ENCODE measurements at places on chromosomes 12 and 14.

- DNase-seq, result no peak
Measured at GRCh38 chr14:72503696-72504368, 390.1 kb downstream of the DPF3 start.

DNA sequence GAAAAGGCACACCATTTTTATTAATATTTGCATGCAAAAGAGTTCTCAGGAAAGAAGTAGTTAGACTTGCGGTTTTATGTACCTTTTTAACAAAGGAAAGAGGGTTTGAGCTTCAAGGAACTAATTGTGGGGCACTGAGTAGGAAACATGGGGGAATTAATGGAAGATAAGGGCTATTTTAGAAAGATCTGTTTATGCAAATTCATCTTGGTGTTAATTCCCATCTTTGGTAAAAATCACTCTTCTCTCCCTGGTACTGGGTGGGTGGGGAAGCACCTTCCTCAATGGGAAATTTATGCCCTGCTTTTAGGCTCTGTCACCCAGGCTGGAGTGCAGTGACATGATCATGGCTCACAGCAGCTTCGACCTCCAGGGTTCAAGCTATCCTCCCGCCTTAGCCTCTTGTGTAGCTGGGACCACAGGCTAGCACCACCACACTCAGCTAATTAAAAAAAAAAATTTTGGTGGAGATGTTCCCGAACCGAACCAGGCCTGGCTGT is 30.1 kb upstream of the RESF1 start:
- DNase-seq, result no peak

- DNase-seq, result no peak
Measured at GRCh38 chr12:69834147-69834546, 9.1 kb downstream of the MYRFL start.

DNA sequence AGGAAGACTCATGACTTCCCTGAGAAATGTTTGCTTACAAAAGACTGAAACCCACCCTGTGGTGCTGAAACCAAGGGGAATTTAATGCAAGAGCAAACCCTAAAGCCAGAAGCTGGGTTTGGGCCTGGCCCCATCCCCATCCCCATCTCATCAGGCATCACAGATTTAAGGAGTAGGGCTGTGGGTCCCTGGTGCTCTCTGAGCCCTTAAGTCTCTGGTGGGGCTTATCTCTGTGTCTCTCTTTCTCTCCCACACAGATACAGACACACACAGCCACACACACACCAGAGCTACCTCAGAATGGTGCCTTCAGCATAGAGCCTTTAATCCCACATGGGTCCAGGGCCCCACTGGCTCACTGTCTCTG is 237.1 kb downstream of the SLC41A2 start:
- no peak for DNase-seq

GRCh38 chr12:30840715-30841114 is 85.8 kb upstream of the TSPAN11 start:
- DNase-seq, result no peak

DNA sequence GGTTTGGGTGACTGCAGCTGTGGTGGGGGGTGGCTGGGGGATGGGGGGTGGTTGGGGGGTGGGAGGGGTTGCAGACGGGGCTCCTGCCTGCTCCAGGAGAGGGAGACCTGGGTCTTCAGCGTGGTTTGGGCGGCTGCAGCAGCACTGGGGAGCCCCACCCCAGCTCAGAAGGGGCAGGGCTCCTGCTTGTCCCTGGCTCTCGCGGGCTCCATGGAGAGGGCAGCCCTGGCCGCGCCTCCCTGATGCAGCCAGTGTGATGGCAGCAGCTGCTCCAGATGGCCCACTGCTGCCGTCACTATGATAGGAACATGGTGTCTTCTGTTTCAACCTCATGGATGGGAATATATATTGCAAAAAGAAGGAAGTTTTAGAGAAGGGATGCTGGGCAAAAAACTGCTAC is 22.9 kb downstream of the TRHDE start:
- DNase-seq, result no peak

- no peak for DNase-seq
Measured at GRCh38 chr14:104220215-104221070, 82.1 kb downstream of the KIF26A start.

DNA sequence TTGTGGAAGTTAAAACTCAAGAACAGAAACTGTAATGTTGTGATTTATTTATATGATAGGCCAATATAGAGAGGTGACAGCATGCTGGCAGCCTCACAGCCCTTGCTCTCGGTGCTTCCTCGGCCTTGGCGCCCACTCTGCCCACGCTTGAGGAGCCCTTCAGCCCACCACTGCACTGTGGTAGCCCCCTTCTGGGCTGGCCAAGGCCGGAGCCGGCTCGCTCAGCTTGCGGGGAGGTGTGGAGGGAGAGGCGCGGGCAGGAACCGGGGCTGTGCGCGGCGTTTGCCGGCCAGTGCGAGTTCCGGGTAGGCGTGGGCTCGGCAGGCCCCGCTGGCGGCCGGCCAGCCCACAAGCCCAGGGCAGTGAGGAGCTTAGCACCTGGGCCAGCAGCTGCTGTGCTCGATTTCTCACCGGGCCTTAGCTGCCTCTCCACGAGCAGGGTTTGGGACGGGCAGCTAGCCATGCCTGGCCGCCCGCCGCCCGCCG is 65.8 kb upstream of the SLC8A3 start:
- DNase-seq, result peak; percentile 88

DNA sequence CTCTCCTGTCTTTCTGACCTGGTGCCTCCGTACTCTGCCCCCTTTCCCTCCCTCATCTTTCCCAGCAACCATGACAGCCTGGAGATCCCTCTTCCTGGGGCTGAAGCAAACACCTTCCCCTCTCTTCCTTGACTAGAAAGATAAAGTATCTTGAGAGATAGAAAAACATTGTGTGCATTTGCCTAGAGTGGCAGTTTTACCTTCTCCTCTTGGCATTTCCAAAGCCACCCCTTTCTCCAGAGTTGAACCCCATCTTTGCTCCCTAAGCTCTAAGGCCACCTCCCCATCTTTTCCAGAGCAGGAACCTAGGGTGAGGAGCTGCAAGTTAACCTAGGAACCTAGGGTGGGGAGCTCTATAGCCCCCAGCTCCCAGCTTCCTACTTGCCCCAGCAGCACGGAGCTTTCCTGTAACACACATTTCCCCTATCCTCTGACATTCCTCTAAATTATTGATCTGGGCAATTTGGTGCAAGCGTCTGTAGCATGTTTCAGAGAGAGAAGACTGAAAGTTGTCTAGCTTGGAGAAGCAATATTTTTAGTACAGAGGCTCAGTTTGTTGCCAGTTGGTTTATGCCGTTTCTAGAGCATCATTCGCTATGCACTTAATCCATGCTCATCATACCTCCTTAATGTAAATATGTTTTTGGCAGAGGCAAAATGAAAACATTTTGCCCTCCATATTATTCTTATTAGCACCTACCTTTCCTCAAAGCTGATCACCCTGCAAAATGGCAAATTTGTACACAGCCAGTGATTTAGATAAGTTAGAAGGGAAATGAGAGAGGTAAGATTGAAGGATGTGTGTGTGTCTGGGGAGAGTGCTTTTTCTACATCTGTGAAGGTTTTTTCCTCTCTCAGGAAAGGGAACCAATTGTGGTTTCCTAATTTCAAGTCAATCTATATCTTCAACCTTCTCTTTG is 5.4 kb upstream of the TBX3 start:
- no peak for DNase-seq

GRCh38 chr14:28298156-28298555 is 468.4 kb upstream of the FOXG1 start:
- no peak for DNase-seq

DNA sequence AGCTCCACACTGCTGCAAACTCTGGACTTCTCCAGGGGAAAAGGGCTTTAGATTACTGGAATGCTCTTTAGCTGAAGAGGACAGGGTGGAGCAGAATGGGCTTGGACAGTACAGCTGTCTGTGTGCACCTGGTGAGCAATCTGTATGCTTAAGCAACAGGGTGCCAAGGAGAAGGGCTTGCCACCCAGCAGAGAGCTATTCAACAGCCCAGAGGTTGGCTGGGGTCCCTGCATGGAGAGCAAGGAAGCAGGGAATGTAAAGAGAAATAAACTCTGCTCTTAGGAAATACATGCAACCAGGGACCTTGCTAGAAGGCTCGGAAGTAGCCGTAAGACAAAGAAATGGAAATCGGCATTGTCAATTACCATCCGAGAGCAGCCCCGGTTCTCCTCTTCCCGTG is 53.0 kb upstream of the CORO1C start:
- no peak for DNase-seq

DNA sequence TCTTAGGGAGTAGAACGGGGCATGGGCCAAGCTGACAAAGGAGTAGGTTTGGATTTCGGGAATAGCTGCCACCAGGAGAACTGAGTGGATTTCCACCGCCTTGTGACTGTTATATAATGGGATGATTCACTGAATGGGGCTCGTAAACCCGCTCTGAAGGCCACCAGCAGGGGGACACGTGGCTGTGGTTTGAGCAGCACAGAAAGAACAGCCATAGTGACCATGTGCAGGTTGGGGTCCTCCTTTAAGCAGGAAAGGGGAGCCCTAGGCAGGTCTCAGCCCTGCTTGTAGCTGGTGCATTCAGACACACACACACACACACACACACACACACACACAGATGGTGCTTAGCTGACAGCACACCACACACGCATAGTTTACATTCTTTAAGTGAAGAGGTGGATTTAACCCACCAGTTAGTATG is 8.6 kb upstream of the ASB2 start:
- DNase-seq, result peak; percentile 68

DNA sequence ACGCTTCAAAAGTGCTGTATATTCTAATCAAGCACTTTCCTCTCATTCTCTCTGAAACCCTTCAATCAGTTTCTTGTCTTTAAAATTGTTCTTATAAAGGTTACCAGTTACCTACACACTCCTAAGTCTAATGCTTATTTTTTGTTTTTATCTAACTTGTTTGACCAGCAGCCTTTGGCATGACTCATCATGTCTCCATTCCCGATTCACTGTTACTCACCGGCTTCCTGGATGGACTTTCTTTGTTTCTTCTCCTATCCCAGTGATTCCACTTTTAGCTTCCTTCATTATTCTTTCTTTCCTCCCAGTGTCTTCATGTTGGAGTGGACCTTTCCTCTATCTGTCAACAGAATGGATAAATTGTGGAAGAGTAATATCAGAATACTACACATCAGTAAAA is 368.6 kb upstream of the CCDC196 start:
- peak; percentile 35 for DNase-seq

GRCh38 chr14:50057331-50057730 is 59.0 kb downstream of the VCPKMT start:
- DNase-seq, result no peak

DNA sequence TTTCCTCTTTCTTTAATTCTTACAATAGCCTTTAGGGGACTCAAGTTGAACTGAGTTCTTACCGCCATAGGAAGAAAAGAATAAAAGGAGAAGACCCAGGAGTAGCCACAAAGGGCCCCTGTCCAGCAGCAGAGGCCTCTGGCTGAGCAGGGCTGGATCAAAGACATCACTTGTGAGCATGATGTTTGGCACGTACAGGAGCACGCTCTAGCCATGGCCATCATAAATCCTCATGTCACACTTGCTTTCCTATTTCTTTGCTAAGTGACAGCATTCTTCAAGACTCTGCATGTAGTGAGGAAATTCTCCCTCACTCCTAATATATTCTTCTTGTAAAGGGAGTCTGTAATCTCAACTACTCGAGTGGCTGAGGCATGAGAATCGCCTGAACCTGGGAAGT is 15.7 kb downstream of the CLEC4C start:
- DNase-seq, result no peak

DNA sequence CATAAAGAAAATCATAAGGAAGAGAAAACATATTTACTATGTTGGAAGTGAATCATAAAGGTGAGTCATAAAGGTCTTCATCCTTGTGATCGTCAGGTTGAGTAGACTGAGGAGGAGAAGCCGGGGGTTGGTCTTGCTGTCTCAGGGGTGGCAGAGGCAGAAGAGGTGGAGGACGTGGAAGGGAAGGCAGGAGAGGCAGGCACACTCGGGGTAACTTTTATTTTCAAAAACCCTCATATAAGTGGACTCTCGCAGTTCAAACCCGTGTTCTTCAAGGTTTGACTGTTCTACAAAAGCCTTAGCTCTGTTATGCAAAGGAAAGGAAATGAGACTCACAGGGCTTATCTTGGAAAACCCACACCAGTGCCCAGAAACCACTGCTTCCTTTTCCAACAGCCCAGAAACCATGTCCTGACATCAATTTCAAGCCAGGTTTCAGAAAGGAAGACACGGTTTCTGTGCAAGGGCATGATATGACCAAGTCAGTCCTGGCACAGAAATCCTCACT is 14.0 kb downstream of the SMCO2 start:
- no peak for DNase-seq

GRCh38 chr14:92568621-92569479 is 55.3 kb downstream of the RIN3 start:
- DNase-seq, result no peak
